ENCODE measurements at places on chromosomes 13 and 19. TPM values are rescaled to one million over a fixed set of nuclear protein-coding genes. Genes with fewer than 3 reads are reported as not detected.
A peak's percentile ranks its signal among the peaks of the same experiment; 100 is the strongest.

DNA sequence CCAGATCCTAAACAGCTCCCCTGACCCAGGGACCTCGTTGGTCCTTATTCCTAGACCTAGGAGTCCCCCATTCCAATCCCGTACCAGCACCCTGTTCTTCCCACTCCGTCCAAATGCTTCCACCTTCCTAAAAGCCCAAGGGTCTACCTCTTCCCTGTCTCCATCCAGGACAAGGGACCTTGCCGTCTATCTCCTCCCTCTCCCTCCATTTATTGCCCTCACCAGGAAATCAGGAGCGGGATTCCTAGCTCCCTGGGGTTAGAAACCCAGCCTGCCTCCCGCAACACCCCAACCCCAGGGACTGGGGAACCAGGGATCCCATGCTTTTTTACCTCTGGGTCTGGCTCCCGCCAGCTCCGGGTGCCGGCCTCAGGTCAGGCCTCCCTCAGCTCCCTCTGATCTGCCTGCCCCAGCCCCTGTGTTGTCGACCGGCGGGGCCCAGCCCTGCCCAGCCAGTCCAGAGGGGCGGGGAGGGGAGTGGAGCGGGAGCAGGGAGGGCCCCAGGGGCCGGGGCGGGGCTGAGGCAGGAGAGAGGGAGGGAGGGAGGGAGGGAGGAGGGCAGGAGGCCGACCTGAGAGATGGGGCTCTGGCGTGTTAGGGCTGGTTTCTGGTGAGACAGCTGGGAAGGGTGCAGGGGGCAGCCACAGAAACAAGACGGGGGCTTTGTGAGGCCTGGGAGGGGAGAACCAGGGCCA lies at the start of gene B3GNT8:
Gene B3GNT8, minus strand, starts transcription at position 423 of the 695 bp plus-strand sequence. CDS start 596 bp downstream, outside the sequence.
- peak; percentile 73 for DNase-seq
- H3K4me3 ChIP-seq = peak within 1 kb of the TSS; percentile 65
- peak within 1 kb of the TSS; percentile 73 for H3K27ac ChIP-seq
- peaks cover 18% of the 10 kb centered on the region for H3K4me1 ChIP-seq
- peaks cover 18% of the 10 kb centered on the region for H3K36me3 ChIP-seq
- H3K27me3 ChIP-seq = no peaks in the 10 kb centered on the region

The CBY2 gene
- not detected for total RNA-seq

- H3K4me3 ChIP-seq = no peak overlapping the region
- no peak overlapping the region for H3K27ac ChIP-seq
- no peaks in the 10 kb centered on the region for H3K36me3 ChIP-seq
- DNase-seq = no peak
- no peaks in the 10 kb centered on the region for H3K27me3 ChIP-seq
Measured at GRCh38 chr13:33931397-33932311, 113.7 kb downstream of the RFC3 start.

DNA sequence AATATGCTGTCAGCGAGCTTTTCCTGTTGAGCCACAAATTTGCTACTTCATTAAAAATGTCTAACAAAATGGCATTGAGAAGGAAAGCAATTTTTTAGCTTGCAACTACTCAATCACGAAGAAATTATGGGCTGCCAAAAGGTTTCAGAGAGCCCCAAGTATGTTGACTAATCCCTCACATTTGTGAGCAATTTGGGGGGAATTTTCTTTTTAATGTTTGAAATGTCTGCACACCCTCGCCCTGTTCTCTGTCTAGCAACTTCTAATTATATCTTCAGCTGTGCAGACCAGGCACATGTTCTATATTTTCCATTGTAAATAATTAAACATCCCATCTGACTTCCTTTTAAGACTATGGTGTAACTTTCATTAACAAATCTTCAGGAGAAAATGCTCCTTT lies 192.9 kb downstream of the DCT start:
- H3K27me3 ChIP-seq = no peaks in the 10 kb centered on the region
- H3K36me3 ChIP-seq = no peaks in the 10 kb centered on the region
- H3K4me1 ChIP-seq = no peaks in the 10 kb centered on the region
- no peak overlapping the region for H3K4me3 ChIP-seq
- DNase-seq = no peak

The MCEMP1 gene
- total RNA-seq = not detected

GRCh38 chr19:5631567-5632240 lies 8.8 kb downstream of the SAFB start:
- no peaks in the 10 kb centered on the region for H3K27me3 ChIP-seq
- no peak overlapping the region for H3K27ac ChIP-seq
- no peak overlapping the region for H3K4me3 ChIP-seq
- H3K36me3 ChIP-seq = peaks cover 58% of the 10 kb centered on the region
- peaks cover 76% of the 10 kb centered on the region for H3K4me1 ChIP-seq

The IL27RA gene
- total RNA-seq = 52.0 TPM

The HSPB6 gene
- total RNA-seq = 0.93 TPM

Data from activated CD4-positive, alpha-beta T cell treated with anti-CD3 and anti-CD28 coated beads for 36 hours (primary cell).